ENCODE measurements at places on chromosomes 6 and 20.

- no peak for DNase-seq
Observed at GRCh38 chr6:56842686-56843475, 112.0 kb upstream of the BEND6 start.

GRCh38 chr6:16802071-16802470 lies 40.8 kb upstream of the ATXN1 start:
- DNase-seq = no peak

GRCh38 chr6:1208876-1209275 lies 103.0 kb upstream of the FOXQ1 start:
- DNase-seq = no peak

GRCh38 chr6:45577836-45578504 lies 200.2 kb upstream of the SUPT3H start:
- DNase-seq = no peak

DNA sequence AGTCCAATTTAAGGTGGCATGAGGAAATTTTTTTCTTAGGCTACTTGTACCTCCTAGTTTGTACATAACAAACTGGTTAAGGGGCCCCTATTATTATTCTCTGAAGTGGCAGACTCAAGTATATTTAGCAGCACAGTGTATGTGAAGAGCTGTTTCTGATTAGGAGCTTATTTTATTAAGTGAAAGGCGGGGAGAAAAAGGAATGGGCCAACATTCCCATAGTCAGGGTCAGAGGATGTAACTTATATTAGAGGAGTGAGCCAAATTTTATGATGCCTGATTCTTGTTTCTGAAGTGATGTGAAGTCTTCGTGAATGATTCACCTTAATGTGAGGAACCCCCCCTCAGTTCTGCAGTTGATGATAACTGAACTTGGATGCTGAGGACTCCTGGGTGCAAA lies 2.8 kb downstream of the HECA start:
- DNase-seq = no peak

DNA sequence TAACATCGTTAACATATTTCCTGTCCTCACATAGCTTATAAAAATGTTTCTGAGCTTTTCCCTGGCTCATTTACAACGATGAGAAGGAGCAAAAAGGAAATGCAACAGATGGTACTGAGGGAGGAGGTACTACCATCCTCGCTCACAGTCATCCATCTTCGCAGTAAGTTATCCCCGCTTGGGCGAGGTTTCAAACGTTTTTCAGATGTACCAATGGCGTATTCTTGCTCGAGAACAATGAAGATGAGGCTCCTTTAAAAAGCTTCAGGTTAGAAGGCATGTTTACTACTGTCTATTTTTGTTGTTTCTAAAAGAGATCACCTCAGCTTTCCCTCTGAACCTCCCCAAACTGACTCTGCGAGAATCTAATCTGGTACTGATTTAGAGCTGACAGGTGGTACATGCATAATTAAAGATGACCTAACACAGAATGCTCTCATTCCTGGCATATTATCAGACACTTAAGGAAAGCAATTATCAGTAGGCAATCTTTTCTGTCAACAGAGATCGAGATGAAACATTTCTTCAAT lies 178.7 kb downstream of the GJA10 start:
- no peak for DNase-seq

GRCh38 chr20:16257021-16257420 lies 316.2 kb downstream of the KIF16B start:
- DNase-seq = no peak

- no peak for DNase-seq
Observed at GRCh38 chr6:10237298-10238038, 177.4 kb downstream of the TFAP2A start.

DNA sequence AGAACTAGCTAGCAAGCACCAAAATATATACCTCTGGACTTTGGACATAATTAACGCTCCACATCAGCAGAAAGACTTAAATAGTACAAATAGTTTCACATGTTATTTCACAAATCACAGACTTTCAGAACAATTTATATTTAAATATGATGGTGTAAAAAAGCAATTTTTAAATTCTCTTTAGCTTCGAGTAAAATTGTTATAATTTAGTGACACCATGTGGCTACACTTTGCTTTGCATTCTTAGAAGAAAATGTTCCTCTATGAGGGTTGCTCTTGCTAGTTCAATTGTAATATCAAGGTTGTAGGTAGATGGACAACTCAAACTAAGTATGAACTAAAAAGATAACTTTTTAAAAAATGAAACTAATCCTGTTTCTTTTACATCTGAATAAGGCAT lies 69.0 kb downstream of the BTBD9 start:
- no peak for DNase-seq

- DNase-seq = peak; percentile 45
Observed at GRCh38 chr6:27133281-27134227, 113.9 kb upstream of the PRSS16 start.

- no peak for DNase-seq
Observed at GRCh38 chr20:38870733-38871559, 55.3 kb upstream of the FAM83D start.

- DNase-seq = no peak
Observed at GRCh38 chr20:17969884-17970409, 1.1 kb downstream of the MGME1 start.

DNA sequence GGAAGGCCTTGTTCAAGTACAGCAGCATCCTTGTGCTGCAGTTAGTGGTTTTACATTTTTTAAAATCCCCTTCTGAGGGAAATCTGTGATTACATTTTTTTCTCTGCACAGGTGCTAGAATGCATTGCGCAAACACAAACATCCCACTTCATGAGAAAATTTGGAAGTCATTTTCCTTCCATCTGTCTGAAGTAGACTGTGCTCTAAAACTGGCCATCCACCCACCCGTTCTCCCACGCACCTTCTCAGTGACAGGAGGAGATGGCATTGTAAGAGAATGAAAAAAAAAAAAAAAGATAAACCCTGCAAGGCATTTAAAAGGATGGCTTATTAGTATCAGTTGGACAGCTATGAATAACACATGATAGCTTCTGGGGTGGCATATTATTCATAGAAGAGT lies 65.0 kb downstream of the SOBP start:
- no peak for DNase-seq

DNA sequence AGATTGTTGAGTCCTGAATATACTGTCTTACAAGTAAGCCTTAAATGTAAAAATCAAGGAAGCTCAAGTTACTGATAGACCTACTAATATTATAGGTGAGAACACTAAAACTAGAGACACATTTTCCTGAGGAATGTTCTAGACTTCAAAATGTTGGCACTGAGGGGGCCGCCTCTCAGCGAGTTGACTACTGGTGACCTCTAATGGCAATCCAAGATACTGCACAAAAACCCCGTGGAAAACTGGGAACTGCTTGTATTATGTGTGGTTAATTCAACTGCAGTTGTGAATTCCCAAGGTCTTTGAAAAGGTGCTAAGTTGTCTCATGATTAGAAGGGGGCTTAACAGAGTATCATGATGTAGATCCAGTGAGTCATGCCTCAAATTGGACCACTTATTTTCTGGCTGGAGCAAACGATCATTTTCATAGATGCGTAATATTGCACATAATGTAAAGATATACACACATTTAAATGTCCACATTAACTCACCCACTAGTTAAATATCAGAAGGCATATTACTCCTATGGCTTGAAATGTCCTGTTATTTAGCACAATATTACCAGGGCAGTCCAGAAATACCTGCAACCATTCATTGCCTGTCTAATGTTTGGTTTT lies 336.2 kb downstream of the FOXA2 start:
- DNase-seq = peak; percentile 4

- no peak for DNase-seq
Observed at GRCh38 chr6:67285770-67286495, 1349.1 kb upstream of the ADGRB3 start.

GRCh38 chr6:31669676-31670075 lies at the start of gene LY6G5B:
TSS of gene LY6G5B (plus strand) at chr6:31669976. CDS start at chr6:31670951, 975 bp downstream.
- no peak for DNase-seq

- DNase-seq = no peak
Observed at GRCh38 chr20:10468340-10468845, 33.3 kb downstream of the SLX4IP start.

- no peak for DNase-seq
Observed at GRCh38 chr6:45376310-45377042, 1.3 kb downstream of the SUPT3H start.

DNA sequence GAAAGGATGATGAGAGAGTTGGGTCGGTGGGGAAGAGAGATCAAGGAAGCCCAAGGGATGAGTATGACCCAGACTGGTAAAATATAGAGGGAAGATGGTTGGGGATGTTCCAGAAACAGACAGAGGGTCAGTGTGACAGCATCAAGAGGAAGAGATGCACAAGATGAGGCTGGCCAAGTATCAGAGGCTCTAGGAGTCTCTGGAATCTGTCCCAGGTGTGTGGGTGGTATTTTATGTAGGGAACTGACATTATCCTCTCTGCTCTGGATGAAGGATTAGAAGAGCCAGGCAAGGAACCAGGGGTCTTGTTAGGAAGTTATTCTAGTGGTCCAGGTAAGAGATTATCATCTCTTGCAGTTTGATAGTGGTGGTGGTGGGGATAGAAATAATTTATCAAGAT lies 3.6 kb downstream of the PAK5 start:
- no peak for DNase-seq

GRCh38 chr6:8904754-8905153 lies 469.4 kb upstream of the SLC35B3 start:
- no peak for DNase-seq

DNA sequence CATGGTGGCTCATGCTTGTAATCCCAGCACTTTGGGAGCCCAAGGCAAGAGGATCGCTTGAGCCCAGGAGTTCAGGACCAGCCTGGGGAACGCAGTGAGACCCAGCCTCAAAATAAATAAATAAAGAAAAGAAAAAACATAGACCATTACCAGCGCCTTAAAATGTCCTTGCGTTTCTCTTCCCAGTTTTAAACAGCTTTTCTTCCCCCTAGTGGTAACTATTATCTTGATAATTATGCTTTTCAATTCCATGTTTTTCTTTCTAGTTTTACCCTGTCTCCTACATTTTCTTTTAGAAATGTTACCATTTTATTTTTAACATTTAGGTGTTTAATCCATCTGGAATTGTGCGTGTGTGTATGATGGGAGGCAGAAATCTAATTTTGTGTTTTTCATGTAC lies 24.4 kb downstream of the DNAH8 start:
- no peak for DNase-seq

DNA sequence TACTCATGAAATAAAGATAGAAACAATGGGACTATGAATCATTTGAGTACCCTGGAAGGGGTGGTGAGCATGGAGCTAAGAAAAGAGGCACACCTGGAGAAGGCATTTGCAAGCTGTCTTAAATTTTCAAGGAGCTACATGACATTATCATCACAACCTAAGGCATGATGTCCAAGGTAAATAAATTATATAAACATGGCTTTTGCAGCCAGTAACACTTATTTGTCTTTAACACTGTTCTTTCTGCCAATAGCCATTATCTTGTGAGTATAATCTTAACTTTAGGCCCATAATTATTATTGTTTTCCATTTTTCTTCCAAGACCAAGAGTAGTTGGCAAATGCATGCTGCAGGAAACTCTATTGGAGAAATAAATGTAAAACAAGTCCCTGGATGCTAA lies 63.7 kb downstream of the ALDH5A1 start:
- peak; percentile 86 for DNase-seq

DNA sequence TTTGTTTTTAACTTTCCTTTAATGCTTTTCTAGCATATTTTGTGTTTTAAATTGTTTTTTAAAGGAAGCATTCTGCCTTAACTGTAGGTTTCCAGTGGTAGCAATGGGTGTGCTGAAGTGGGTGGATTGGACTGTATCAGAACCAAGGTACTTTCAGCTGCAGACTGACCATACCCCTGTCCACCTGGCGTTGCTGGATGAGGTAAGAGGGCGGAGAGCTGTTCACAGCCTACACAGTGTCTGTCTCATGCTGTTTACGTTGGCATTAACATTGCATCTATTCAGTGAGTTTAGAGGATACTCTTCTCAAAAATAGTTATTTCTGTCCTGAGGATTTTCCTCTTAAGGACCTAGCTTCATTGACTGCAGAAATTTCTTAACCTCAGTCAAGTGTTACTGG lies 11.9 kb downstream of the NELFCD start:
- no peak for DNase-seq

DNA sequence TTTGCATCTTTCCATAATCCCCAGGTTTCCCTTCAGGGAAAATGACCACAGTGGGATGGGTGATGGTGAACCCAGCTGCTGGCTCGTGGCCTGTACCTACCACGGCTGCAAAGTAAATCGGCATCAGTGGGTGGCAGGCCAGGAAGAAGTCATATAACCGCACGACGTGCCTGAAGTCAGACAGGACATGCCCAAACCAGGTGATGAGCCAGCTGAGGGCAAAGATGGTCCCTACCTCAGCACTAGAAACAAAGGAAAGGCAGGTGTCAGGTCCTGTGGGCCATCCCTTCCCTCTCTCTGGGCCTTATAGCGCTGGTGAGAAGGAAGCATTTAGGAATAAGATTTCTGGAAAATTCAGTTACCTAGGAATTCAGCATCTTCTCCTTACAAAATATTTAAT lies 22.2 kb downstream of the TBC1D20 start:
- no peak for DNase-seq

DNA sequence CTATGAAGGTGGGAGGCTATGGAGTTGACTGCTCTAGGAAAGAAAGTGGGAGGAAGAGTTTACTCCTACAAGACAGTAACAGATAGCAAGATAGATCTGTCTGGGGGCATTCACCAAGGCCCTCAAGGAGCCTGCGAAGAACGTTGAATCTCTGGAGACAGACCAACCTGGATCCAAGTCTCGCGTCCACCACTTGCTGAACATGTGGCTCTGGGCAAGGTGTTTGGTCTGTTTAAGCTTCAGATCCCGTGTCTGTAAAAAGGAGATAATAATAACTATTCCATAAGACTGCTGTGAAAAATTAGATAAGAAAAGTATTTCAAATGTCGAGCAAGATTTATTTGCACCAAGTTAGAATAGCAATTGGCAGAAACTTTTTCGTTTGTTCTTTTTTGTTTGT lies 8.1 kb upstream of the EEF1A1 start:
- DNase-seq = no peak

DNA sequence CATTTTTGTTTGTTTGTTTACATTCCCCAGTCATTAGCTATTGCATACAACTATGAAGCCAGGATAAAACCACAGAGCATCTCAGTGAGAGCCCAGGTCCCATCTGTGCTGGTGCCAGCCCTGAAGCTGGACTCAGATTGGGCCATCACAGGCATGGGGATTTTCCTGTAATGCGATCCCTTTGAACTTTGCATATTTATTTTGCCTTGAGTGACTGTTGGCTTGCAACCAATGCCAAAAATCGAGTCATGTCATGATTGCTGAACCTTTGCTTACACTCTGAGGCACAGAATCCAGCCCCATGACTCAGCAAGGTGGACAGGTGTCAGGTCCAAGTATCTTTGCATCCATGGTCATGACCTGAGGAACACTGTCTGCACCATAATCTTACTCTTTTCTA lies 46.2 kb upstream of the GGTLC1 start:
- DNase-seq = peak; percentile 97

- no peak for DNase-seq
Observed at GRCh38 chr6:530425-530824, 126.5 kb downstream of the HUS1B start.

- no peak for DNase-seq
Observed at GRCh38 chr6:37897321-37897720, 77.8 kb downstream of the ZFAND3 start.

- no peak for DNase-seq
Observed at GRCh38 chr6:16836144-16836981, 75.1 kb upstream of the ATXN1 start.

- DNase-seq = no peak
Observed at GRCh38 chr6:111410371-111410770, 72.6 kb downstream of the REV3L start.

- no peak for DNase-seq
Observed at GRCh38 chr6:112760831-112761230, 413.7 kb downstream of the RFPL4B start.

Measured in LNCaP clone FGC (cell line).